Activated CD8-positive, alpha-beta memory T cell treated with anti-CD3 and anti-CD28 coated beads for 1 hour (primary cell): ENCODE measurements at places on chromosomes 7 and 10.

DNA sequence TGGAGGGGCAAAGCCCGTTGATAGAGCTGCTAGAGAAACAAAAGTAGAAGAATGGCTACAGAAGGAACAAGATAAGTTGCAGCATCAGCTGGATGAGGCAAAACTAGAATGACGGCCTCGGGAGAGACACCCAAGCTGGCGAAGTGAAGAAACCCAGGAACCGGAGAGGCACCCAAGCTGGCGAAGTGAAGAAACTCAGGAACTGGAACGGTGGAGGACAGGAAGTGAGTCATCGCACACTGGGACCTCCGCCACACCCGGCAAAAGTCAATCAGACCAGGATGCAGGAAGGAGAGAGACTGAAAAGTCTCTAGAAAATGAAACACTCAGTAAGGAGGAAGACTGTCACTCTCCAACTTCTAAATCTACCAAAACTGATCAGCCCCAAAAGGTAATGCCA is 133.0 kb upstream of the NEBL start:
- DNase-seq, result no peak

DNA sequence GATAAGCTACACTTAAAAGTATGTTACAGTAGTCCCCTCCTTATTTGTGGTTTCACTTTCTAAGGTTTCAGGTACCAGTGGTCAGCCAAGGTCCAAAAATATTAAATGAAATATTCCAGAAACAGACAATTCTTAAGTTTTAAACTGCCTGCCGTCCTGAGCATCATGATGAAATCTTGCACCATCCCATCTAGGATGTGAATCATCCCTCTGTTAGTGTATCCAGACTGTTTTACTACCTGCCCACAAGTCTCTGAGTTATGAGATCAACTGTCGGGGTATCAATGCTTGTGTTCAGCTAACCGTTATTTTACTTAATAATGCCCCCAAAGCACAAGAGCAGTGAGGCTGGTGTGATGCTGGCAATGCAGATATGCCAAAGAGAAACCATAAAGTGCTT is 11.4 kb downstream of the KDM7A start:
- no peak for DNase-seq

GRCh38 chr7:43244232-43244631 is 131.8 kb downstream of the HECW1 start:
- DNase-seq, result no peak

- DNase-seq, result no peak
Observed at GRCh38 chr7:146864644-146865043, 748.0 kb downstream of the CNTNAP2 start.

- DNase-seq, result no peak
Observed at GRCh38 chr7:106775552-106775936, 89.5 kb upstream of the PIK3CG start.

- no peak for DNase-seq
Observed at GRCh38 chr10:13457958-13458686, 70.7 kb downstream of the BEND7 start.

DNA sequence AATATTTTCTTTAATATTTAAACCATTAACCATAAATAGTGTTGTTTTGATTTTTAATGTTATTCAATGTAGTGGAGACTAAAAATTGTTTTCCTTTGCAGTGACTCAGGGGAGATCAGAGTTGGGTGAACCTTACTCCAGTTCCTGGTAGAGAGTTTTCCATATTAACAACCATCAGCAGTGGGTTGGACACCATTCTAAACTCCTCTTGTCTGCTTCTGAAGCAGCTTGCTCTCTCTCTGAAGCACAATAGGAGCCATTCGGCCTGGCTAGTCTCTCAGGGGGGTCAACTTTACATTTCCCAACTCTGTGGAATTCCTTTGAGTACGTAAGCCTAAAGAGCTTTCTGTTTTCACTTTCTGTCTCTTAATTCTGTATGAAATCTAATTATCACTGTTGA is 9.4 kb upstream of the NRG3 start:
- no peak for DNase-seq

DNA sequence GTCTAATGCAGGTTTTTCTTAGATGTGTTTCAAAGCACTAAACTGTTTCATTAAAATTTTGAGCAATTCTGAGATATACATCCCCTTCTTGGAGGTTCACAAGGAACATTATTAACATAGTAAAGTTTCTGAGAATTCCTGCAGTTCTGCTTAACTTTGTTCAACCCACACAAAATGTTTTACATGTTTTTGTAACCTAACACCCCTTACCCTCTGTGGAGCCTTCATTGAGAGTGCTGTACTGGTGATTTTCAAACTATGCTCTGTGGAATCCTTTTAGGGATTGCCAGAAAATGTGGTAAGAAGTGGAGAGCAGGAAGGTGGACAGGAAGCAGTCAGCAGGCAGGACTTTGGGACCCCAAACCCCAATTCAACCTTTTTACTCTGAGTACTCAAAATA is 53.6 kb upstream of the ABCB5 start:
- no peak for DNase-seq

- DNase-seq, result no peak
Observed at GRCh38 chr7:2079332-2080059, 153.2 kb downstream of the MAD1L1 start.

DNA sequence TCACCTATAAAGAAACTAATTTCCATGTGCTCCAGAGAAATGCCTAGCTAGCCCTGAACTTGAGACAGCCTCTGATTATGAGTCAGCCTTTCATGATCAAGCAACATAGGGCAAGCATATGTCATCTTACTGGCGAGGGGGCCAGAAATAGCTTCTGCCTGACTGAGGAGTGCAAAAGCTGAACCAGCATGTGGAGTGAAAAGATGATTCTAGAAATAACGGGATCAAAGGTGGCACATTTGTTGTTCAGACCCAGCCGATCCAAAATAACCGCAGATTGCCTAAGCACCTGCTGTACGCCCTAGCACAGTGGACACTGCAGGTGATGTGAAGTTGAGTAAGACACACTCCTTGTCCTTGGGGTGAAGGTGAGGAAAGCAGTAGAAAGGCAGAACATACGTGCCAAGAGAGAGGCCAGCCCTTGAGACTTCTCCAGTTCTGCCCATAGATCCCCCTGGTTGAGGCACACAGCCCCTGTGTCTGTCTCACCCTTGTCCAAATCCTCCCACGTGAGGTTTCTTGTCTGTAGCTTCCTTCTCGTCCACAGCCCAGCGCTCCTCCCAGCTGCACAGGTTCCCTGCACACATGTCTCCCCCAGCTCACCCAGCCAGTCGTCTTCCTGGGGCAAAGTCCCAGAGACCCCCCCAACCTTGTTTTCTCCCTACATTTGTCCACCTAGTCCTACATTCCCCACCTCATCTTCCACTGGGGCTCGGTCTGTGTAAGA is 2.8 kb upstream of the BCL7B start:
- no peak for DNase-seq

GRCh38 chr10:77016278-77016815 is 621.3 kb downstream of the KCNMA1 start:
- no peak for DNase-seq

DNA sequence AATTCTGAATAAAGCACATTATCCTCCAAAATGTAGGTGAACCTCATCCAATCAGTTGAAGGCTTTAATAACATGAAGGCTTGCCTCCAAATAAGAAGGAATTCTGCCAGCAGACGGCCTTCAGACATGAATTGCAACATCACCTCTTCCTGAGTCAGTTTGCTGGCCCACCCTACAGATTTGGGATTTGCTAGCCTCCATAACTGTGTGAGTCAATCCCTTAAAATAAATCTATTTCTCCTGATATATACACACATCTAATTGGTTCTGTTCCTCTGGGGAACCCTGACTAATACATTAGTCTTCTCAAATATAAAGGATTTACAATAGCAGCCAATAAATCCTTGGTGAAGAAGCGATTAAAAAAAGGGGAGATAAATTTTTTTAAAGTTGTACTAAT is 34.8 kb upstream of the OSBPL3 start:
- no peak for DNase-seq

- DNase-seq, result no peak
Observed at GRCh38 chr10:69902835-69903535, 101.3 kb downstream of the COL13A1 start.

DNA sequence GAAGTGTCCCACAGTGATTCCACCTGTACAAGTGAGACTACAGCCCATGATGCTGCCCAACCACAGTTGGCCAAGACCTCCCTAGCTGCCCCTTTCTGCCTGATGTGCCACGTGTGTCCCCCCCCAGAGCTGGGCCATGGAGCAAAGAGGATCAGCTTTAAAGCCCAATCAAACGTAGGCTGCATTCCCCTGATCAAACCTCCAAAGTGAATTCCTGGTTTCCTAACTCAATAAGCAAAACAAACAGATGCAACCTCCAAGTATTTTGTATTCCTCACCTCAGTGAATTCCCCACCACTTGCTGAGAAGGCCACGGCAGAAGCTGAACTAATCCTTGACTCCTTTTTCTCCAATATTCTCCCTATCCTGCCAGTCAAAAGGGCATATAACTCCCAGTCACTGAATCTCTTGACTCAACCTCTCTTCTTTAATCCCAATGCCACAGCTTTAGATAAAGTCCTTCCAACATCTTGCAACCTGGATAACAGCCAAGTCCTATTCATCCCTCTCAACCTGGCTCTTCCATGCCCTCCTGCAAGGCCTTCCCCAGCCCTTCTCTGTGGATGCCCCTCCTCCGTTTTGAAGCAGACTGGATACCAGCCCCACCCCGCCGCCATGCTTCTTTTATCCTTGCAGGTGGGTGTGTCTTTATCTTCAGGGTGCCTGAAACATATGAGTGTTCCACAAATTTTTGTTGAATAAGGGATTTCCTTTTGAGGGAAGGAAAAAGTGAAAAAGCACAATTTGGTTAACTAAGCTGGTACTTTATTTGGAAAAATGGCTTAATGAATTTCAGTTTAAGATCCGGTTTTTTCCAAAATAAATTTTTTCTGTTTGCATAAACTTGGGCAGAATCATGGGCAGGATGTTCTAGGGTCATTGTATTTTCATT is 285.2 kb upstream of the MKLN1 start:
- DNase-seq, result no peak

DNA sequence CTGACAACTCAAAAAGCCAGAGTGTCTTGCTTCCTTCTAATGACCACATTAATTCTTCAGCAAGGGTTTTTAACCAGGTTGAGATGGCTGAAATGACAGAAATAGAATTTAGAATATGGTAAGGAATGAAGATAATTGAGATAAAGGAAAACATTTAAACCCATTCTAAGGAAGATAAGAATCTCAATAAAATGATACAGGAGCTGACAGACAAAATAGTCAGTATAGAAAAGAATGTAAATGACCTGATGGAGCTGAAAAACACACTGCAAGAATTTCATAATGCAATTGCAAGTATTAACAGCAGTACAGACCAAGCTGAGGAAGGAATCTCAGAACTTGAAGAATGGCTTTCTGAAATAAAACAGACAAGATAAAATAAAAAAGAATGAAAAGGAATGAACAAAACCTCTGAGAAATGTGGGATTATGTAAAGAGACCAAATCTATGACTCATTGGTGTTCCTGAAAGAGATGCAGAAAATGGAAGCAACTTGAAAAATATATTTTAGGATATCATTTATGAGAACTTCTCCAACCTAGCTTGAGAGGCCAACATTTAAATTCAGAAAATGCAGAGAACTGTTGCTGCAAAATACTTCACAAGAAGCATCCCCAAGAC is 87.1 kb downstream of the SAMD9 start:
- DNase-seq, result no peak

DNA sequence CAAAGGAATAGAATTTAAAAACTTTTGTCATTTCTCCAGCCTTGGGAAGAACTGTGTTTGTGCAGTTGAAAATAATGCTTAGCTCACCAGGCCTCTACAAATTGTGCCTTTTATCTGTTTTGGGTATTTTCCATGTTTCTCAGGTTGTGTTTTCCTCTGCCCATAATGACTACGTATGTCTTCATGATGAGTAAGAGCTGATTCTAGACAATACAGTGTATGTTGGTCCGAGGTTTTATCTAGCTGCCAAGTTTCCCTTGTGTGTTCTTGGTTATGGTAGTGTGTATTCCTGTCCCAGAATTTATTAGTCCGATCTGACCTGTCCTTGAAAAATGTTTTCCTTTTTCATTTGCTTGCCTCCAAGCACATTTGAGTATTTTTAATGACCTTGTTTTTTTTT is 83.7 kb upstream of the GLCCI1 start:
- DNase-seq, result no peak

DNA sequence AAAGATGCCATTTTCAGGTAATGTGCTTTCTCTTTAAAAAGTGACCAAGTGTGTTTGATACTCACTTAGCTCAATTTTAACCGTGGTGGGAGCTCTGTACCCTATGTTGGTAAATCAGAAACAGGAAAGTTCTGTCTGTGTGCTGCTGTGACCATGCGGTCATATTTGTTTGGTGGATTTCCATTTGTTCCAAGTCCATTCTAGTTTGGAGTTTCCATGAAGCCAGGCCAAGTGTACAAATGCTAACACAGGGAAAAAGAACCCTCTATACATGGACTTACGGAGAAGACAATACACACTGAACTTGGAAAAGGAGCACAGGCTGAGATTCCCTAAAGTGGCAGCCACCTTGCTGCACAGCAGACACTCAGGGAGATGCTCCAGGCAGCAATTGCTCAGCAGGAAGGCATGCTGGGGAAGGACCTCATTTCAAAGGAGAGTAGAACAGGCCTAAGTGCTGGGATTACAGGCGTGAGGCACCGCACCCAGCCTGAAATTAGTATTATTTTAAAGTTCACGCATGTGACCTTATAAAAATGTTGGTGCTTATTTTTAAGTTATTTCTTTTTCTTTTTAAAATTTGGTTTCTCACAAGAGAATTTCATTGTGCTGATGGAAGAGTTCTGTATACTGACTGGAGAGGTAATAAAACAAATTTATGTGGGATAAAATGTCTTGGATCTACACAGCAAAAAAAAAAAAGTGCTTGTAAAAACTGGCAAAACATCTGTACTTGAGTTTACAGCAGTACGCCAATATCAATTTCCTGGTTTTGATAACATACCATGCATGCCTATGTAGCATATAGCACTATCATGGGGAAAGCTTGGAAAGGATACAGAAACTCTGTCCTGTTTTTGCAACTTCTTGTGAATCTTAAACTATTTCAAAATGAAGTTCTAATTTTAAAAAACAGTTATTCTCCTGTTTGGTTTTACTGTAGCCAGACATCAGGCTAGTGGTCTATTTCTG is 436.2 kb downstream of the KCNMA1 start:
- DNase-seq, result no peak

- no peak for DNase-seq
Observed at GRCh38 chr10:79001082-79001885, 67.5 kb upstream of the ZMIZ1 start.

DNA sequence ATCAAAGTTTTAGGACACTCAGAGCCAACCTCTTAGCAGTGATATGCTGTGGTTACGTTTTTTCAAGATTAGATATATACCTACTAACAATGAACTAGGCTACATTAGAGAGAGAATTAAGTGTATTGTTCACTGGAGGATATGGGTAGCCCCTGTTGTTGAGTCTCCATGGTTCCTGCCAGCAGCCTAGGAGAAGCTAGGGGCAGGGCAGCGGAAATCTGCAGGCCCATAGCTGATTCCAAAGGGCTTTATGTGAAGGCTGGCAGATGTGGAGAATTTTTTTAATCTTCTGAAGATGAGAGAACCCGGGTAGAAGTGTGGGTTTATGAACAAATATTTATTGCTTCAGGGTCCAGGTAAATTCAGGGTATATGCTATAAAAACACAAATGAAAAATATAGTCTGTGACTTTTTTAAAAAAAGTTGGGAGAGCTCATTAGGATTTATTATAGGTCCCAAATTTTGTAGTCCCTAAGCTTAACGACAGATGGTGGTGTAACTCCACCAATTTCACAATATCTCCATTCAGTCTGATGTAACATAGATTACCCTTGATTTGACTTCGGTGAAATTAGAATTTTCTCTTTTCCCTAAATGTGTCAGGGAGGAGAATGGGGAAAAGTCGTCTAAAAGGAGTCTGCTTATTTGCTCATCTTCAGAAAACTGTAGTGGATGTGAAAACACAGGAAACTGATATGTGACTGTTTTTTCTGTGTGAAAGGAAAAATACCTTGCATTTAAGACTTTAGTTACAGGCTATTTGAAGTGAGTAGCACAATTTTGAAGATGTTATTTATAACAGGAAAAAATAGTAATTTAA is 163.0 kb upstream of the PPP1R3A start:
- no peak for DNase-seq
